ENCODE measurements at places on chromosomes 3 and 15.

GRCh38 chr3:114799816-114800215, 347.3 kb downstream of the ZBTB20 start:
- DNase-seq: no peak

- DNase-seq: no peak
Measured at GRCh38 chr15:59453474-59454215, 15.7 kb downstream of the FAM81A start.

DNA sequence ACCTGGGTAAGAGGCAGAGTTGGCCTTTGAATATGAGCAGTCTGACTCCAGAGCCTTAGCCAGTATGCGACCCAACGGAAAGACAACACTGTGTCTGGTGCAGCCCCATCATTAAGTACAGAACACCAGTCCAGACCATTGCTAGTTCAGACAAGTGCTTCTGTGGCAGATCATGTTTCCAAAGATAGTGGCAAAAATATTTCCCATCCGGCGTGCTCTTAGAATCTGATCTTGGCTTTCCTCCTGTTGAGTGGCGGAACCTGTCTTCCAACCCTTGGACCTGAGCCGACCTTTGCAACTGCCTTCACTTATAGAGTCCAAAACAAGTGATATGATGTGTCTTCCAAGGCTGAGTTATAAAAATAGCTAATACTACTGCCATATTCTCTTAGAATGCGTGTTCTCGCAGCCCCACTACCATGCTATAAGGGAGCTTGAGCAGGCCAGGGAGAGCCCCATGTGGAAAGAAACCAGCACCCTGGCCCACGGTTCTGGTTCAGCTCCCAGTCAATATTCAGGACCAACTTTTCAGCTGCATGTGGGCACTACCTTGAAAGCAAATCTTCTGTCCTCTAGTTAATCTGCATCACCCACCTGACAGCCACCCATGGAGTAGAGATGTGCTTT, 322.4 kb upstream of the SLCO3A1 start:
- DNase-seq: no peak

DNA sequence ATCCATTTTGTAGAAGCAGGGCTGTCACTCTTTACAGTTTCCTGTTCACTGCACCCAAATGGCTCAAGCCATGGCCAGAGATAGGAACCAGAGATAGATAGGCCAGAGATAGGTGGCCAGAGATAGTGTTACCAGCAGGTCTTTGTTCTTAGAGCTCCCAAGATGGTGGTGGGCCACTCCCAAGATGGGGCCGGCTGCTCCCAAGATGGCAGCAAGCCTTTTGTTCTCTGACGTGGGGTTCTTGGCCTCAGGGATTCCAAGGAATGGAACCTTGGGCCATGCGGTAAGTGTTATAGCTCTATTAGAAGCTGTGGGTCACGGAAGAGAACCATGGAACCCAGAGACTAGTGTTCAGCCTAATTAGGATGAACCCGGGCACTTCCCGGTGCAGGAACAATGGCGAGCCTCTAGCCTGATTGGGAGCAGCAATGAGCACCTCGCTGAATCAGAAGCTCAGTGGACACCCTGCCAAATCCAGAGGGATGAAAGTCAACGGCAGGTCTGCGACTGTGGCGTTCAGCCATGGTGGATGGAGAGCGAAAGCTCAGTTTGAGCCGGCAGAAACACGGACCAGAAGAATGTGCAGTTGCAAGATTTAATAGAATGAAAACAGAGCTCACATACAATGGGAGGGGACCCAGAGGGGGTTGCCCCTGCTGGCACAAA, 45.0 kb upstream of the CD96 start:
- no peak for DNase-seq

GRCh38 chr3:195003006-195003892, 267.7 kb downstream of the XXYLT1 start:
- DNase-seq: no peak

DNA sequence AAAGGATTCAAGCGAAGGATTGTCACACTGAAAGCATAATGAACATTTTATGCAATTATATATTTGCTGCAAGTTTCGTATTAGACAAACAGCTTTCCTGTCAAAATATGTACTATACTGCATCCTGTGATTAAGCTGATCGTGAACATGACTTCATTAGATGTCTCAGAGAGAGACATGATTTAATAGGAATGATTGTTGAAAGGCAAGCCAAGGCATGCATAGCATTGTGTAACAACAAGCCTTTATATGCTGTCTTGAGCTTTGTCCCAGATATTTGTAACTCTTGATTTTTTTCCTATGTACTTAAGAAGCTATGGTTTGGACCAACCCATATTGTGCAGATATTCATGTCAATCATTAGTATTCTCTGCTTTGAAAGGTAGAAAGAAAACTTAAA, 309.1 kb downstream of the KCNH8 start:
- DNase-seq: no peak

DNA sequence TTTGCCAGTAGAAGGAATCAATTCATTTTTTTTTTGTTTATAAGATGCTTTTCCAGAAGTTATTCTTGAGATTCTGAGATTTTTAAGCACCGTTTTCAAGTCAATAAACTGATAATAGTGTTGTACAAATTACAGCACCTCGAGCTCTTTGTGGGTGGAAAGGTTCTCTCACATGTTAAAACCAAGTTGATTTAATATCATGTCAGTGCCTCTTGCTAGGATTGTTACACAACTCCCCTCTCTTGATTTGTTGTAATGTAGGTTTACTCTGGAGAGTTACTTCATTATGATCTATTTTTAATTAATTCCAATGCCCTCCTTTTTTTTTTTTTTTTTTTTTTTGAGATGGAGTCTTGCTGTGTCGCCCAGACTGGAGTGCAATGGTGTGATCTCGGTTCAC, 25.8 kb upstream of the UBXN7 start:
- no peak for DNase-seq

DNA sequence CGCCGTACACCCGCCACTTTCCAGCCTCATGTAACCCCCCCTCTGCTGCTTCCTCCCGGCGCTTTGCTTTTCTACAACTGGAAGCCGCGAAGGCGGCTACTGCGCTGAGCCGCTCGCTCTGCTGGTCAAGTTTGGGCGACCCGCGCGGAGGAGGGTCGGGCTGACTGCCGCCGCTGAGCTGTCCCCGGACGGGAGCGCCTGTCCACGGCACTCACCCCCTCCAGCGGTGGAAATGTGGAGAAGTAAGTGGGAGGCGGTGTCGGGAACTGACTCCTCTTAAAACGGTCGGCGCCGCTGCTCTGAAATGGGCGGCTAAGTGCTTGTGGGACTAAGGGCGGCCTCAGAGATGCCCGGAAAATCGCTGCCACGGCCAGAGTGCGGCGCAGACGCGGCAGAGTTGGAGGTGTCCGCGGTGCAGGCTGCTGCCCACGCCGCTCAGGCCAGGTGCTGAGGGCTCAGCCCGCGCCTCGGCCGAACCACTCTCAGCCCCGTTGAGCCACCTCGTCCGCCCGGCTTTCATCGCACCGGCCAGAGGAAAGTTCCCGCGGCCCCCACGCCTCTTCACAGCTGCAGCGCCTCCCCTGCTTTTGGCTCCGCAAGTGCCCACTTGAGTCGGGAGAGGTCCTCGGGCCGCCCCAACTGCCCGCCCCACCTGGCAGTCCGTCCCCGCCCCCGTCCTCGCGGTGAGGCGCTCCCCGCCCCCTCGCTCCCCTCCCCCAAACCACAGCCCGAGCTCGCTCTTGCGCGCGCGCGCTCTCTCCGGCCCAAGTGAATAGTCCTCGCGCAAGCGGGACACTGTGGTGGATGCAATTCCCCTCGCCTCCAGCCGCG, at the start of gene EPHA6:
Gene EPHA6, plus strand, starts transcription at position 775 of the 831 bp plus-strand sequence.
- DNase-seq: no peak

- no peak for DNase-seq
Measured at GRCh38 chr3:30700702-30701321, 94.4 kb downstream of the TGFBR2 start.

Measured in NCI-H1694 (cell line).